Stimulated activated CD8-positive, alpha-beta memory T cell treated with anti-CD3 and anti-CD28 coated beads, Interleukin-12 subunit alpha, Interleukin-12 subunit beta, amount 100 ng/mL, for 4 hours (primary cell): ENCODE measurements at places on chromosomes 1 and 21.

DNA sequence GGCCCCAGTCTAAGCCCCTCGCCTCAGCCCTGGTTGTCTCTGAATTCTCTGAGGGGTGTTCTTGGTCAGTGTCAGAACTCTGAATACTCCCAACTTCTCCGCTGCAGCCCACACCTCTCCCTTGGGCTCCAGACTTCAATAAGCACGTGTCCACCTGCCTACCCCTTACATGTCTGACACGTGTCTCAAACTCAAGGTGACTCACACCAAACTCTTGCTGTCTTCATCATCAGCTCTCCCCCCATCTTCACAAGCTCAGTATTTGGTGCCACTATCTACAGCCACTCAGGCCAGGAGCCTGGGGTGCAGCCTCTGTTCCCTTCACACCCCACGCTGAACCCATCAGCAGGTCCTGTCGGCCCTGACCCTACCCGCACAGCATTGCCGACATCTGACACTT, 18.8 kb upstream of the UBXN10 start:
- DNase-seq: no peak

- no peak for DNase-seq
Measured at GRCh38 chr1:230011333-230012092, 55.5 kb upstream of the GALNT2 start.

GRCh38 chr1:162662013-162662412, 29.7 kb downstream of the DDR2 start:
- no peak for DNase-seq

DNA sequence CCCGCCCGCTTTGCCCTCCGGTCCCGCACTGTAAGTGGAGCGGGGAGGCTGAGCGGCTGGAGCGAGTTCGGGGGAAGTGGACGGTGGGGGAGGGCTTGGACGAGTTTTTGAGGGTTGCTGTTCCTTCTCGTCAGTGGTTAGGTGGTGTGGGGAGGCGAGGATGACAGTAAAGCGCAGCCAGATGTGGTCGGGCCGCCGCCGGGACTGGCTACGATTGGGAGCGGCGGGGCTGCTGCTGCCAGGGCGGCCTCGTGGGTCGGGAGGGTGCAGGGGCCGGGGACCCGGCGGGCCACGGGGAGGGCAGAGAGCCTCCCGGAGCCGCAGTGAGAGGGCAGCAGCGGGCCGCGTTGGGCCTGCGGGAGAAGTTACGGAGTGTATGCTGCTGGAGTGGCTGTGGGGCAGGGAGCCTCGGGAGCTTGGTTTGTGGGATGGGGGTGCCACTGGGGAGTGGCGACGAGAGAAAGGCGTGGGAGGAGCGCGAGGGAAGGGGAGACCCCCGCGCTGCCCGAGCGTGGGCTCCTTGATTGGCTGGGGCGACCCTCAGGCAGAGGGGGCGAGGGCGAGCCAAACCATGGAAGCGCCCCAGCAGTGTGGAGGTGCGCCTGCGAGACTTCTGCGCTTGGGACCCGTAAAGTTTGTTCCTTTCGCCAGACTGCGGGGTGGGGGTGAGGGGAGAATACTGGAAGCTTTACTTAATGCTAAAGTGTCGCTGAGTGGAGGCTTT, 2.1 kb downstream of the ADGRL2 start:
- DNase-seq: no peak

DNA sequence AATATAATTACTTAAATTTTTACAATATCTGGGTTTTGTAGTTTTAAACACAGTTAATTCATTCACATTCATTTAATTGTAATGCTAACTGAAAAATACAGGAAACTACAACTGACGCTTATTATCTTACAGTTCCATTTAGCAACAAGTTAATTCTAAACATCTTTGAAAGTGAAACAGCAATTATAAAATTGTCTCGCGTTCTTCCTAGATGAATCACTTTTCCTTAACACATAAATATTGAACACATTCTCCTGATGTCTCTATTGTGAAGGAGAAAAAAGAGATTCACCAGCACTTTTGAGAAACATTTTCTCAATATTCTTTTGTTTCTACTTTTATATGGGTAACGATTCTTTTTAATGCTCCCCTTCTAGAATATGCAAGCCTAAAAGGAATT, 6.4 kb downstream of the PTGFR start:
- no peak for DNase-seq

DNA sequence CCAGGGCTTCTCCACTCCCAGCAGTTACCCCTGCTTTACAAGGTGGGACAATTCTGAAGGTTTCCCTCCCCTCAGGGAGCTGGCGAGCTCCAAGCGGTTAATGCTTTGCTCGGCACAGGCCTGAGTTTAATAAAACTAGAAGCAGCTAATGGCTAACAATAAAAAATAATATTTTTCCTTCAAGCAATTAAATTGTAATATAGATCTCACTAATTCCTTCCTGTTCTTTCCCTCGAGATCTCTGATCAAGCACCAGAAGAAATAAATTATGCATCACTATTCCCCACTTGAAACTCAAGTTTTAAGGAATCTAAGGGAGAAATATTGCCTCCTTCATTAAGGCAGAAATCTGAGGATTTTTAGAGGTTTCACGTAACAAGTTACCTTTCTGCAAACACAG, 42.9 kb downstream of the GLIS1 start:
- no peak for DNase-seq

- no peak for DNase-seq
Measured at GRCh38 chr21:37072274-37072987, 440 bp downstream of the PIGP start.

DNA sequence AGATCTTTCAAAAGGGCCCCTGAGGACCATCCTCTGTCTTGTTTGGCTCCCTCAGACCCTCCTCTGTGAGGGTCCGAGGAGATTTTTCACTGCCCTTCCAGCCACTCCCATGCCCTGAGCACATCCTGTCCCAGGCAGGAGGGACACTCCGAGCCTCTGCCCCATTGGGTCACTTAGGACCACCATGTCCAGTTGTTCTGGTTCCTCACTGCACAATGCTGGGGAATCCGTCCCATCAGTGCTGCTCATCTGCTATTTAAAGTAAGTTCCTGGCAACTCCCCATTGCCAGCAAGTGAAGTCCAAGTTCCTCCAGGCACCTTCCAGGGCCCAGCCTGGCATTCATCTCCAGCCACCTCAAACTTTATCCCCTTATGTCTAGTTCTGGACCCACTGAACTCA, 117.5 kb upstream of the GRIK3 start:
- no peak for DNase-seq

DNA sequence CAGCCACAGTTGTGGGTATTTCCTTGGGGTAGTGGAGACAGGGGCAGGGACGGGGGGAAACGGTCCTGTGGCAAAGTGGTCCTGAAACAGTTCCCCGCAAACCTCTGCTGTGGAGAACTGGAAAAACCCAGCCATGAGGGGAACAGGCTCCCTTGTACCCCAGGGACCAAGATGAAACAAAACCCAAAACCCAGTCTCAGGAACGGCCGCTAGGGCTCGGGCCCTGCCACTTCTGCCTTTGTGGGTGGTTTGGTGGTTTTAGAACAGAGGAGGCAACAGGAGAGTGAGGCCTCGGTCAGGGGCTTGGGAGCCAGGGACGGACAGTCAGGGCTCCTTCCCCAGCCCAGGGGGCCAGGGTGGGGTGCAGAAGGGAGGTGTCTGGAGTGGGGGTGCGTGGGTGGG, 24.8 kb upstream of the EDN2 start:
- DNase-seq: no peak

- DNase-seq: peak; percentile 5
Measured at GRCh38 chr1:226882631-226883409, 12.4 kb downstream of the PSEN2 start.

GRCh38 chr1:209585197-209585596, 1.7 kb downstream of the CAMK1G start:
- no peak for DNase-seq

- no peak for DNase-seq
Measured at GRCh38 chr1:34101151-34101550, 63.9 kb downstream of the CSMD2 start.

DNA sequence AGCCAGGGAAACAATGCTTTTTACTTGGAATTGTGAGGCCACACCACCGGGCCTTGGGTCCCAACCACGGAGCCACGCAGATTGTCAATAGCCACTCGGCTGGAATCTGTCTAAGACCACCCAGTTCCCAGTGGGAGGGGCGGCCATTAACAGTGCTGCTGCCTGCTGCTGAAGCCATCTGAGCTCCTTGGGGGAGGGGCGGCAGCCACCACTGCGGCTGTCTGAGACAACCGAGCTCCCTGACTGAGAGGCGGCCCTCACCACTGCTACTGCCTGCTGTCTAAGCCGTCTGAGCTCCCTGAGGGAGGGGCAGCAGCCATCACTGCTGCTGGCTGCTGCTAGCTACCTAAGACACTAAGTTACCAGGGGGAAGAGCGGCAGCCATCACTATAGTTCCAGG, 64.3 kb downstream of the DMRTA2 start:
- DNase-seq: no peak

DNA sequence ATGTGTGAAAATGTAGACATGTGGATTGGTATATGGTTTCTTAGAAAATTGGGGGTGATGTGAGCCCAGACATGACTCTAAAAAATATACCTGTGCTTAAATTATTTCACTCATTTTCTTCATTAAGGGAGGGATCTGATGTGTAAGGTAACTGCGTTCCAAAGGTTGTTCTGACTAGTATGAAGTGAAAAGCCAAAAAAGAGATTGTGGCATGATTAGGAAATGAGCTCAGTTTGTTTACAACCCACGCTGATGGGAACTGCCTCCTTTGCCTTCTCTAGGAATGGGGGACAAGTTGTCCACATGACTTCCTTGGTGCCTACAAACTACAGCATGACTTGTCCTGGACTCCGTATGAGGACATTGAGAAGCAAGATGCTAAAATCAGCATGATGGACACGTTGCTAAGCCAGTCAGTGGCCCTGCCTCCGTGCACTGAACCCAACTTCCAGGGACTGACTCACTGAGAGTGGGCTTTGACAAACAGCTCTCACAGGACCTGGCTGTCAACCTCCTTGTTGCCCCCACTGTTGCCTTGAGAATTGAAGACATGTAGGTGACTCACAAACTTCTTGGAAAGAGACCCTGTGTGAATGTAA, 8.0 kb downstream of the C1orf50 start:
- DNase-seq: no peak

DNA sequence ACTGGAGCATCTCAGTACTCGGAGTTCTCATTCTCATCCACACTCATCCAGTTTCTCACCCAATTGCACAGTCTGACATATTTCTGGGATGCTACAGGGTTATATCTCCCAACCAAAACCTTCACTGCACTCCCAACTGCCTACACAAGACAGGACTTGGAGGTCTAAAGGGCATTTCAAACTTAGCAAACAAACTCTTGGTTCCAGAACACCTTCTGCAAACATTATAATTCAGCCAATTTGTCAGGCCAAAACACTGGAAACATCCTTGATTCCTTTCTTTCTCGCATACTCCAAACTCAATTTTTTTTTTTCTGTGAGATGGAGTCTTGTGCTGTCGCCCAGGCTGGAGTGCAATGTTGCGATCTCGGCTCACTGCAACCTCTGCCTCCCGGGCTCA, 7.9 kb downstream of the SLAMF1 start:
- no peak for DNase-seq

- no peak for DNase-seq
Measured at GRCh38 chr21:38999161-38999560, 184.1 kb downstream of the PSMG1 start.

DNA sequence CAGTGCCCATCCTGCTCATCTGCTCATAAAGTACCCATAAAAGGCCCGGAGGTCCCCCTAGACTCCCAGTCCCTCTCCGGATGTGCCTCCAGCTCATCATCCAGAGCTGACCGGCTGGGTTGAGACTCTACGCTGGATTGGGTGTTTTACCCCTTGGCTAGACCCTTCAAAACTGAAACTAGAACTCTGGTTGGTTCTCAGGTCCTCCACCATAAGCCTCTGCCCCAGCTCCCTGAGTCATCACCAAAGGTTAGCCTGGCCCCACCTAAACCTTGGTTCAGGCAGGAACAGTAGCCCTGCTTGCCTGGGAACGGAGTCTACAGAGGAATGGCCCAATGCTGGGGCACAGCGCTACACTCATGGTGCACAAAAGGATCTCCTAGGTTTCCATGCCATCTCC, 75.1 kb downstream of the TLR5 start:
- no peak for DNase-seq

DNA sequence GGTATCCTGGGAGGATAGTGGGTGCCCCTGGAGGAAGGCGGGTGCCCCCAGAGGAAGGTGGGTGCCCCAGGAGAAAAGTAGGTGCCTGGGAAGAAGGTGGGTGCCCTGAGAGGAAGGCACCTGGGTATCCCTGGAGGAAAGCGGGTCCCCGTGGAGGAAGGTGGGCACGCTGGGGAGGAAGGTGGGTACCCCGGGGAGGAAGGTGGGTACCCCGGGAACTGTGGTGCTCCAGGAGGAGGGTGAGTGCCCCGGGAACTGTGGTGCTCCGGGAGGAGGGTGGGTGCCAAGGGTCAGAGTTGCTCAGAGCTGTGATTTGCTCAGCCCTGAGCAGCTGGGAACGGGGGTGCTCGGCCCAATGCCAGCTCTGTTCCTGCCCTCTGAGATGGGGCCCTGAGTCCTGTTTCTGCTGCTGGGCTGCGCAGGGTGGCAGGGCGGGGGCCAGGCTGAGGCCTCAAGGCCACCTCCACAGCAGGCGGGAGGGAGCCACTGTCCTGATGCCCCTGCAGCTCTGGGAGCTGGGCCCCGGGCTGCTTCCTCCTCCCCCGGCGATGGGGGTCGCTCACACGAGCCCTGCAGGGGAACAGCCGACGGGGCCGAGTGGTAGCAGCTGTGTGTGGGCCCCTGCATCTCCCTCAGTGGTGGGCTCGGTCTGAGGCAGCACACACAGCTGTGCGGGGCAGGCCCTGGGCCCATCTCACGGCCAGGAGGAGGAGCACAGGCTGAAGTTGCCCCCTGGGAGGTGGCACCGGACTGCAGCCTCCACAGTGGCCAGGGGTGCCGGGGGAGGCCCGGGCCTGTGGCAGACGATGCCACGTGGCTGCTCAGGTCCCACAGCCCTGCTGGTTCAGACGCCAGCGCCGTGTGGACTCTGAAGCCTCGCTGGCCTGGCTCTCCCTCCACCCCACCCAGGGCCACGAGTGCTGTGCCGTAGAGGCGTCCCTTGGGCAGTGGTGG, 57.4 kb downstream of the SLX9 start:
- no peak for DNase-seq

- DNase-seq: no peak
Measured at GRCh38 chr1:7441143-7441841, 329.8 kb upstream of the VAMP3 start.

GRCh38 chr1:221712776-221713431, 29.0 kb downstream of the DUSP10 start:
- DNase-seq: peak; percentile 56

DNA sequence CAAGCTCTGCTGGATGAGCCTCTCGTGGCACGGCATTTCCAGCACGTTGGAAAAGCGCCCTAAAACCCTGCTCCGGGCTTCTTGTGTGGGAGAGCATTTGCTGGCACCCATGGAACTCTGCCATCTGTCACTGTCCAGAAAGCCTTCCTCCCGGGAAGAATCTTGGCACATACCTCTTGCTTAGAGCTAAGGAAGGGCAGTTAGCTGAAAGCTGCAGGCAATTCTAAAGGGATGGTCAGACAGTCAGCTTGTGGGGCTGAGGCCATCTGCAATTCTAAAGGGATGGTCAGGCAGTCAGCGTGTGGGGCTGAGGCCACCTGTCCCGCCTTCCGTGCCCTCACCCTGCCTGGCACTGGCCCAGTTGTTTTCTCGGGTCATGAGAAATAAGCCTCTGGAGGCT, 139.0 kb upstream of the TMEM51 start:
- DNase-seq: no peak
